Right kidney (tissue), 9 donors: ENCODE measurements at places on chromosomes 2 and 18.

DNA sequence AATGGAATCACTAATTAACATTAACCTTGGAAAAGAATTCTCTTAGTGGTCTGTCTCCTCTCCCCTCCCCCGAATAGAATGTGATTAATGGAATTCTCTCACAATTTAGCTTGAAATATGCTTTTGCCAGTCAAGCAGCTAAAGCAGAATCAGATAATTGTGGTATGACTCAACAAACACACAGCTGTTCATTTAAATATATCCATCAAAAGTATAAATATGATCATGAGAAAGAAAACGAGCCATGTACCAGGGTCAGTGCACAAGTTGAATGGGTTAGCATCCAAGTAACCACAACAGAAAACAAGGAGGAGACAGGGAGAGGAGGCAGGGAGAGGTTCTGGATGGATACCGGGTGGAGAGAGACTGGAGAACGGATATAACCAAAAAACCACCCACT lies 66.9 kb downstream of the ACVR1 start:
- no peak for DNase-seq

DNA sequence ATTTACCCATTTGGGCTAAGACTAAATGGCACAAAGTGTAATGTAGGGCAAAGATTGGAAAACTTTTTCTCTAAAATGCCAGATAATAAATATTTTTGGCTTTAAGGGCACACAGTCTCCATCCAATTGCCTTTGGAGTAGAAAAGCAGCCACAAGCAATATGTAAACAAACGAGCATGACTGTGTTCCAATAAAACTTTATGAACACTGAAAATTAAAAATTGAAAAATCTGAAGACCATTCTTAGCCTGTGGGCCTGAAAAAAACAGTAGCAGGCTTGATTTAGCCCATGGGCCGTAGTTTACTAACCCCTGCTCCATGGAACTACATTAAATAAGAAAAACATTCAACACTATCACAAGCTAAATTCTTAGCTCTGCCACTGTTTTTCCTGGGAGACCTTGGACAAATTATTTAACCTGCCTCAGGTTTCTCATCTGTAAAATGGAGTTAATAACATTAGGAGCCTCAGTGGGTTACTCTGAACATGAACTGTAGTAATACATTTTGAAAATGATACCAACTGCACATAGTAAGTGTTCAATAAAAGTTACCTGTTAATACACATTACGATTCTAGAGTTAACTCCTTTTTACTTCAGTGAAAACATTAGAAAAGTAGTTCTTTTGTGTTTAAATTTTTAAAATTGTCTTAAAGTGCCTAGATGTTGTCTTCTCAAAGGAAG lies 1.3 kb downstream of the IFIH1 start:
- DNase-seq = no peak

- DNase-seq = no peak
These were observed 187.6 kb upstream of the HNMT start for GRCh38 chr2:137776697-137777096.

GRCh38 chr2:172677363-172677762 lies 58.3 kb upstream of the RAPGEF4 start:
- DNase-seq = no peak

DNA sequence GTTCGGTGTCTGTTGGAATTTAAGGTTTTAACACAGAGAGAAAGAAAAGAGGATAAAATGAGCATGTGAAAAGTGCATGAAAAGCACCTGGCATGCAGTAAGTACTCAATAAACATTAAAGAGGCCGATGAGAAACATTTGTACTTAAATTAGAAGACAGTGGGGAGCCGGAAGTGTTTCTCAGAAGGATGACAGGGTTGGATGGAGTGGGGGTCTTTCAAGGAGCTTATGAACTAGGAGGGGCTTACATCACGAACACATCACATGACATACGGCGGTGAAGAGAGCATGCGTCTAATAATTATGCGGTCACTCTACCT lies 83.8 kb upstream of the FZD7 start:
- DNase-seq = no peak

GRCh38 chr2:227161947-227162346 lies 2.1 kb downstream of the COL4A4 start:
- DNase-seq = no peak

GRCh38 chr18:49898421-49898820 lies 85.1 kb upstream of the ACAA2 start:
- DNase-seq = peak; percentile 39

DNA sequence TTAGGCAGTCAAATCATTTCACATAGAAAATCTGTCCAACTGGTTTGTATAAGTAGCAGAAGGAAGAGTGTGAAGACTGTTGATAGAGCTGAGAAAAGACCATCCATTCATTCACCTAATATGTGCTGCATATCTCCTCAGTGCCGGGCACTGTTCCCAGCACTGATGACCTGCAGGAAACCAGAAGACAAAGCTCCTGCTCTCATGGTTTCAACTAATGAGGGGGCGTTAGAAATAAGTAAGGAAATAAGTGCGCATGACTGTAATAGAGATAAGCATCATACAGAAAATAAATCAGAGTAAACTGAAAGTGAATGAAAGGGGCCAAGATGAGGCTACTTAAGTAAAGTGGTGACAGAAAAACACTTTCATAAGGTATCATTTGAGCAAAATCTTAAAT lies 427.5 kb upstream of the CDH20 start:
- DNase-seq = no peak

GRCh38 chr2:240051697-240052096 lies 1.6 kb downstream of the OR6B3 start:
- no peak for DNase-seq

DNA sequence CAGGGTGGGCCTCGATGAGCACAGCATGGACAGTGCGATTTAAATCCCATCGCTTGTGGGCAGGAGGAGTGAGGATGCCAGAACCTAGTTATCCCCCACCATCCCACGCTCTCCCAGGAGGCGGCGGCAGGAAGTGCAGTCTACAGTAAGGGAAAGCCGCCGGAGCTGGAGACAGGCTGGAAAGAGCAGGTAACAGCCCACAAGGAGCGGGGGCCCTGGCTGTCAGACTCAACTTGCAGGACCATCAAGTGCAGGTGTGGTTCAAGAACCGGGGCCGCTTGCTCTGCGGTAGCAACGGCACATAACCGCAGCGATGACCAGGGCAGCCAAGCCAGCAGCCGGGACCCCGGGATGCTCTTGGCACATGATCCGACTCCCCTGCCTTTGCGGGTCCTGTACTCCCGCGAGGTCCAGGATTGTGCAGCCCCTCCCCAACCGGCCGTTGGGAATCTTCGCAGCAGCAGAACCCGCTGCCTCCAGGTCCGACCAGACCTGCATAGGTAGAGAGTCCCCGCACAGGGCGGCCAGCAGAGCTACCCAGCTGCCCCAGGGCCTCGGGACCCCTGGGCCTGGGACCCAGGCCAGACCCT lies 82.1 kb downstream of the BIN1 start:
- peak; percentile 80 for DNase-seq

DNA sequence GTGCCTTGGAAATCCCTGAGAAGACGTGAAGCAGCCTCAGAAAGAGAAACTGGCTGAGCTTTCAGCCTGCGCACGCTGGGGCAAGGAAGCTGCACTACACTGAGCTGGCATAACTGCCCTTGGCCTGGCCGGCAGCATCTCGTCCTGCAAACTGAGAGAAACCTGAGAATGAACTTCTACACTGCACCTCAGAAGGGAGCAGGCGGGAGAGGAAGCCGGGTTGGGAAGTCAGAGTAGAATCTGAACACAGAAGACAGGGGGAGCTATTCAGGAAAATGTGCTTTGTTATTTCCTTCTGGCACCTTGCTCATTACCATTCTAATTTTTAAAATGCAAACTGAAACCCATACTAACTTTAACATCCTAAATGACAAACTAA lies 70.9 kb downstream of the ZEB2 start:
- no peak for DNase-seq
